Posterior cingulate gyrus (tissue), 11 donors: ENCODE measurements at places on chromosomes 3 and 15.
A peak's percentile ranks its signal among the peaks of the same experiment; 100 is the strongest.

DNA sequence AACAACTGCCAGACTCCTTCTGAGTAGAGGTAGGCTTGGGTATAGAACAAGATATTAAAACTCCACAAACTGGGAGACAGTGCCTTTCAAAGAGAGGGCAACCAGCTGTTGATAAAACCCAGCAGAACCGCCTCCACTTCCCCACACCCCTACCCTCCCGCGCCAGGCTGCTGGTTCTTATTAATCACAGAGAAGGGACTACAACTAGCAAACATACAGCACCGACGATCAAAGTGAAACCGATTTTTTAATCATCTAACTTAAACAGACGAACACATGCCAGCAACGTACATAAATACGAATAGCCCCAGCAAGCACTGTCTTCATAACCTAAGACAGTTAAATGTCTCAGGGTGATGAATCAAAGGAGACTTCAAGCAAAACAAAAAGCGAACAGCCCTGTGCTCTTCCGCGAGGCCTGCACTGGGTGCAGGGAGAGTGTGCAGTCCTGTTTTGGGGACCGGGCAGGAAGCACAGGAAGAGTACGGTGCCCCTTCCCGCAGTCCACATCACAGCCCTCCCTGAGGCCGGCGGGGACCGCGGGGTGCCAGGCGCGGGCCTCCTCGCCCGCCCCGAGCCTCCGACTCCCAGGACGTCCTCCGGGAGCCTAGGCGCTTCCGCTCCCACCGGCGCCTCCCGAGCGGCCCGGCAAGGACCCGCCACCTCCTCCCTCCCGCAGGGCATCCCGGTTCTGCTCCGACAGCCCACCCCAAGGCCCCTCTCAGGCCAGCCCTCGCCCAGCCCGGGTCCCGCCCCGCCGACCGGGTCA, 75.1 kb upstream of the VGLL4 start:
- DNase-seq = peak; percentile 27

- DNase-seq = no peak
Observed at GRCh38 chr3:114794894-114795630, 352.0 kb downstream of the ZBTB20 start.

GRCh38 chr3:40557575-40558161, 32.9 kb downstream of the ZNF621 start:
- no peak for DNase-seq

GRCh38 chr3:139226731-139227130, 117.1 kb upstream of the MRPS22 start:
- DNase-seq = no peak

- DNase-seq = no peak
Observed at GRCh38 chr3:60737633-60738399, 513.4 kb downstream of the FHIT start.

- DNase-seq = no peak
Observed at GRCh38 chr15:89937365-89938350, 24.9 kb upstream of the ARPIN start.

GRCh38 chr15:45187894-45188830, at the start of gene SHF:
SHF (minus strand) TSS chr15:45187966; CDS start chr15:45187951, 15 bp downstream.
- peak; percentile 93 for DNase-seq

- DNase-seq = no peak
Observed at GRCh38 chr3:38907426-38907825, 91.4 kb upstream of the SCN10A start.

DNA sequence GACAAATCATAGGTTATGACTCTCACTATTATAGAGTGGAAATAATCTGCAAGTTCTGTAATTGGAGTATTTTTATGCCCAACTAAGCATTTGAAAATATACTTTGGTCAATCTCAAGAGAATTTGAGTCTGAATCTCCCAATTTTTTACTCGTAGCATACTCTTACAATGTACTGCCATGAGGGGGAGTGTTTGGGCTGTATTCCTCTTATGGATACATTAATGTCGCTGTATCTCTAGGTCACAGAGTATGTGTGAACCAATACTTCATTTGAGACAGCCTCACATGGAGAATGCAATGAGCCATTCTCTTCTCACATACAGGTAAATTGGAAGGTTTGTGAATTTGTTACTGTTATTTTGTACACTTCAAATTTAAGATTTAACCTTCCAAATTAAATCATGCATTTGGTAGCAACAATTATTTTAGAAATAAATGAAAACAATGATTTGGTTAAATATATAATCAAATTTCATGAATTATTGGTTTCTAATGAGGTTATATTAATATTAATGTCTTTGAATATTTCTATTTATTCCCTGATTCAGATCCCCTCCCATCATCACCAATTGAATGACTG, 5.5 kb upstream of the CD200 start:
- no peak for DNase-seq

- DNase-seq = no peak
Observed at GRCh38 chr15:44719293-44719999, 8.1 kb downstream of the B2M start.
